ENCODE measurements at places on chromosomes 3 and 15.

DNA sequence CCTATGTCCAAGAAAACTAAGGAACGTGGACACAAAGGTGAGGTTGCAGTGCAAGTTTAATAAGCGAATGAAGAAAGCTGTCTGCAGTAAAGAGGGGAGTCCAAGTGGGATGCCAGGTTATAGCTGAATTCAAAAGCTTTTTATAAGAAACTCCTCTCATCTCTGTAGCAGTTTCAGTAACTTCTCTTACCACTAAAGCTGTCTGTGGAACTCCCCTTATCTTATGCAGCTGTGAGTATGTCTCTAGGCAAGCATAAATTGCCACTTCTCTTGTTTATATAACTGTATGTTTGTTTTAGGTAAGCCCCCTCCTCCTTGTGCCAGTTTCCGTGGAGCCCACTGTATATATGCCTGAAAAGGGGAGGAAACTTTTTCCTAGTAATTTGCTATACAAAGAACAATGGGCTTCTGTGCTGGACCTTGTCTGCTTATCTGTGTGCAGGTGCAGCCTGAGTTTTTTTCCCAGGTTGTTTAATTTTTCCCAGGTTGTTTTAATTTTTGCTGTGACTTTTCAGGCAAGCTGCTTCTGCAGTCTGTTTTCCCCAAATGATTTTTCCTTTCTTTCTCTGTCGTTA is 875.1 kb upstream of the EPHA6 start:
- DNase-seq, result no peak

GRCh38 chr3:40053663-40054062 is 244.3 kb downstream of the MYRIP start:
- no peak for DNase-seq

GRCh38 chr3:50355829-50356552 is 3.3 kb downstream of the TMEM115 start:
- DNase-seq, result no peak

DNA sequence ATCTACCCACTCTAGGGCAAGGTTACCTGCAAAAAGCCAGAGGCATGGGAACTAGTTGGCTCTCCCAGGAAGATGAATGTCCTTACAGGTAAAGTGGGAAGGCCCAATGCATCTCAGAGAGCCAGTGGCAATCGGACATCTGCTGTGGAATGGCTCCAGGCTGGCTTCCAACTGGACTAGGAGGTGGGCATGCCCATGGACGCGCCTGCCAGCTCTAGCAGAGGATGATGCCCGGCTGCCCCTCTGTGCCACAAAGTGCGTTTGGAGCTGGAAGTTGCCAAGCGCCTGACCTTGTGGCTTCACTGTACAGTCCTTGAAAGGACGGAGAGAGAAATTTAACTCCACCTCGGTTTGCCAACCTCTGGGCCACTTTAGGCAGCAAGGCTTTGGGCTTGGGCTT is 84.4 kb downstream of the NR2F2 start:
- DNase-seq, result no peak

All from testis (tissue), 5 donors.